ENCODE measurements at places on chromosomes 7 and 10. TPM values are rescaled to one million over a fixed set of nuclear protein-coding genes. Genes with fewer than 3 reads are reported as not detected.
A peak's percentile ranks its signal among the peaks of the same experiment; 100 is the strongest.

SSBP1 gene
- 159 TPM for total RNA-seq

DNA sequence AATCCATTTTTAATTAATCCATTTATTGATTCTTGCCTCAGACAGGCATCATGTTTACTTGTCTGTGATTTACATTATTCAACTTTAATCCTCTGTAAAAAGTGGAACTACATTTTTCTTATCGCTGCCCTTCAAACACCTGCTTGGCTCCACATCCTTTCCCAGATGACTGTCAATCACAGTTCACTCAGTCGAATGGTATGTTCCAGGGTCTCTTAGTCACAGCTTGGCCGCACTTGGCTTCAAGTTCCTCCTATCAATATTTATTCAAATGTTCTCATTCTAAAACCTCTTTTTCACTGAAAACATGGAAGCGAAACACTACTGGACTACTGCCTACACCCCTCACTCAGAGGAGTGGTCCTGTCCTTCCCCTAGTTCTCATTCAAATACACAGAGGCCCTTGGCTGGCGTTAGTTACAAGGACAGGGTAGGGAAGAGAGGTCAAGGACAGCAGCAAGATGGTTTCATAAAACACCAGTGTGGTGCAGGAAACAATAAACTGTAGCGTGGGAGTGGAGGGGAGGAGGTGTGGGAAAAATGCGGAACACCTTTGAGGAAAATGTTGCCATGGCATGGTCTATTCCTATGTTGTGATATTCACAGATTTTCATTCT lies 143.2 kb downstream of the USP6NL start:
- DNase-seq, result no peak
- H3K36me3 ChIP-seq, result peaks cover 9% of the 10 kb centered on the region
- peak overlapping the region; percentile 73 for H3K27ac ChIP-seq
- H3K4me3 ChIP-seq, result no peak overlapping the region

C10orf105 gene
- total RNA-seq, result 0.12 TPM

DNA sequence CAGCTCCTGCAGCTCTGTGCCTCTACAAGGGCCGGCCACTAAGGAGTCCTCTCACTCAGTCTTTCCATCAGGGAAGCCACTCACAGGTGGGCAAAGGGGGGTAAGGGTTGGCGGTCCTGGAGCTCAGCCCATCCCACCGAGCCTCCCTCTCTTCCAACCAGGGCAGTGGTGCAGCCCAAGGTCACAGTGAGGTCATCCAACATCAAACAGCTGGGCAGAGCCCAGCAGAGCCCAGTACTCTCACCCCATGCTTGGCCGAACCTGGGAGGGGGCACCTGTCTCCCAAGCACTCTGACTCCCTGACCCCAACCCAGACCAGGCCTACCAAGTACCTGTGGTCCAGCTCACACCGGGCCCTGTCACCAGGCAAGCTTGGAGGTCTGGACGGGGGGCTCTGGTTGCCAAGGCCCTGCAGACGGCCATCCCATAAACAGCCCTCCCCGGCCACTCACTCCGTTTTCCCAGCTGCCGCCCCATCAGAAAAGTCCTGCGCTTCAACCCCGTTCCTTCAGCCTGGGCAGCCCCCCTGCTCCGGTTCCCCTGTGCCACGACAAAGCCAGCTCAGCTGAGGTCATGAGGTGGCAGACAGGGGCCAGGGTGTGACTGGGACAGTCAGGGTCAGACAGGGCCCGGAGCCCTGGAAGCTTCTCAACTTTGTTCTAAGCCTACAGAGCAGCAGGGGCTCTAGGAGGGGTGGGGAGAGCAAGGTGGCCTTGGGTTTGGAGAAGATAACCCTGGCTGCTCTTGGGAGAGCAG lies 27.5 kb downstream of the PDGFA start:
- H3K27me3 ChIP-seq, result no peaks in the 10 kb centered on the region
- H3K36me3 ChIP-seq, result no peaks in the 10 kb centered on the region
- H3K4me1 ChIP-seq, result peaks cover 14% of the 10 kb centered on the region
- H3K27ac ChIP-seq, result peak overlapping the region; percentile 50
- no peak for DNase-seq
- H3K4me3 ChIP-seq, result no peak overlapping the region

DNA sequence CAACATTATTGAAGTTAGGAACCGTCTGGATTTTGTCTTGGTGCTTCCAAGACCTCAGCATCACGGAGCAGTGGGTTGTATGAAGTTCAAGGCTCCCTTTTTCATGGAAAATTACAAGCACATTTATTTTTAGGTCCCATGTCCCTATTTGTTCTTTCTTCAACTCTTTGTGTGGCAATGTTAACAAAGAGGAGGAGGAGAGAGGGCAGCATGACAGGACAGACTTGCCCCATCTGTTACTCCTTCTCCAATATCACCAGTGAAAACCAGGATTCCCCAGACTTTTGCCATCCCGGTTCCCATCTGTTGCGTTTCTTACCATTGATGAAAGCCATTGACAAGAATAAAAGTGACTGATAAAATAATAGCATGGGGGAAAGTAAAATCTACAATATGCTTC lies 28.6 kb downstream of the EEPD1 start:
- DNase-seq, result no peak
- no peak overlapping the region for H3K27ac ChIP-seq
- H3K36me3 ChIP-seq, result no peaks in the 10 kb centered on the region
- no peaks in the 10 kb centered on the region for H3K27me3 ChIP-seq

DNA sequence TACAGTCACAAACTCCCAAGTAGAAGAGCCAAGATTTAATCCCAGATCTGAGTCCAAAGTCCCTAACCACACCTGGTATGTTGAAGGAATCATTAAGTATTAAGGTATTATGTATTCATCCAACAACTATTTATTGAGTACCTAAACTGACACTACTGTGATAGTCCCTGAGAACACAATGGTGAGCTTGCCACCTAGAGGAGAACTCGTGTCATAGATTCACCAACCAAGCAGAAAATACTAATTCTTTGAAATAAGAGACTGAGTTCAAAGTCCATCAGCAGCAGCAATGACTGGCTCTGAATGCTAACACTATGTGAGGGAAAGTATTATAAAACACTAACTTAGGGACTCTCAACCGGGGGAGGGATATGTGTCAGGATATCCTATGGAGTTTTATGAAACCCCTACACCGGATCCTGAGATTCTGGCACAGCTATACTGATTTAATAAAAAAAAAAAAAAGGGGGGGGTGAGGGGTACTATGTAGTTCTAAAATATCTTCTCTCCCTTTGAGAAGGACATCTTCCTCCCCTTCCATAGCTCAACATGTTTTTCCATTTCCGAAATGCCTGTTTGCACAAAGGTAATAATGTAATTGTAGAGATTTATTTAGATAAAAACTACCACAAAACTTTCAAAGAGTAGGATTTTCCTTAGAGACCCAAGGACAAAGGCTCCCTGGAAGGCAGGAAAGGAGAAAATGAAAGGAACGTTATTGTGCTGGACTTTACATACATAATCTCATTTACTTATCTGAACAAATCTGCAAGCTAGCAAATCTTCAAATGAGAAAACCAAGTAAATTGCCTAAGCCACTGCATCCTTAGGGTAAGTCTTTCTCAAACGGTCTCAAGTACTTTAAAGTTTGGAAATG lies 1.6 kb downstream of the NCOA4 start:
- H3K4me3 ChIP-seq, result peak overlapping the region; percentile 94
- no peaks in the 10 kb centered on the region for H3K27me3 ChIP-seq
- H3K27ac ChIP-seq, result no peak overlapping the region
- H3K4me1 ChIP-seq, result peaks cover 41% of the 10 kb centered on the region

DNA sequence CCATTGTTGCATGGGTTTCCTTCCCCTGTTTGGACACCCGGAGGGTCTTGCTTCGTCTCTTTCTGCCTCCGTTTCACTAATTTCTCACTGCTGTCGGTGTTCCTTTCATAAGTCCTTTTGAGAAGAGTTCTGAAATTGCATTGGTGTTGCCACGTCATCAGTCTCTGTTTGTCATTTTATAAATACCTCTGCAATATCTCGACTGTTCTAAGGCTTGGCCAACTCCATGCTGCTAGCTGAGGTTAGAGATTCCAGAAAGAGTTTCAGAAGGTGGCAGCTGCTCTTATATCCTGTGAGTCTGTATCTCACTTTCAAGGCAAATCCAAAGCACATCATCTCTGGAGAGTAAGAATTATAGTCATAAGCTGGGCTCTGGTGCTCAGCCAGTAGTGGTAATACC lies 148.0 kb upstream of the INSYN2A start:
- no peak overlapping the region for H3K4me3 ChIP-seq
- no peaks in the 10 kb centered on the region for H3K27me3 ChIP-seq
- peaks cover 7% of the 10 kb centered on the region for H3K36me3 ChIP-seq
- H3K4me1 ChIP-seq, result peaks cover 1% of the 10 kb centered on the region

GRCh38 chr7:130473289-130473688 lies 18.6 kb upstream of the MEST start:
- H3K4me1 ChIP-seq, result peaks cover 18% of the 10 kb centered on the region
- no peak overlapping the region for H3K4me3 ChIP-seq
- H3K27ac ChIP-seq, result no peak overlapping the region
- H3K36me3 ChIP-seq, result no peaks in the 10 kb centered on the region
- no peaks in the 10 kb centered on the region for H3K27me3 ChIP-seq
- DNase-seq, result no peak
